ENCODE measurements at places on chromosomes 7 and 10.

- DNase-seq, result no peak
Measured at GRCh38 chr10:118735294-118735693, 19.5 kb downstream of the CACUL1 start.

DNA sequence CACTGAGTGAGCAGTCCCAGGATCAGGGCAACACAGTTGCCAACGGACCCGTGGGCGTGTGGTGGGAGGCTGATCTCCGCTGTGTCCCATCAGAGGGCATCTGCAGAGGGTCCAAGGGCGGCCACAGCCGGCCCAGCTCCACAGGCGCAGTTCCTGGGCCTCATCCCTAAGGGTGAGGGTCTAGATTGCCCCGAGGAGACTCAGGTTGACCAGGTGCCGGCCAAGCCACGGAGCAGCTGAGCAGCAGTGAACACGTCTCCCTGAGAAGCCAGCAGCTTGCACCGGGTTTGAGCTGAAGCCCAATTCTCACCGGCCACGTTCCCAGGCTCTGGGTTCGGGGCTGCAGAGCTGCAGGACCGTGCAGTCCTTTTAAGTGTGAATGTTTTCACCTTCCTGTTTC lies 58.8 kb upstream of the ADGRA1 start:
- DNase-seq, result no peak

DNA sequence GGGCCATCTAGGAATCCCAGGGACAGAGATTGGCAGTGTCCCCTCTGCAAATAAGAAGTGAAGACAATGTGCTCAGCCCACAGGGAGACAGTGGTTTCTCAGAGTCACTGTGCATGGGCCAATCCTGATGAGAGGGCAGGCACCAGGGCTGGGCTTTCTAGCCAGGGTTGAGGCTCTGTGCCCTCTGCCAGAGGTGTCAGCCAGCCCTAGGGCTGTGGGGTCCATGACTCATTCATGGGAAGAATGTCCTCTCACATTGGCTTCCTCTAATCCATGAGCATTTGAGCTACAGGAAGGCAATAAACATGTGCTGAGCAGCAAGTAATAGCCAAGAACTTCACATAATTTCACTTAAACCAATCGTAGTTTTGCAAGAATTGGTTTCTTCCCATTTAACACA lies 482.0 kb upstream of the MGMT start:
- no peak for DNase-seq

- no peak for DNase-seq
Measured at GRCh38 chr10:115173915-115174443, 80.8 kb downstream of the ATRNL1 start.

DNA sequence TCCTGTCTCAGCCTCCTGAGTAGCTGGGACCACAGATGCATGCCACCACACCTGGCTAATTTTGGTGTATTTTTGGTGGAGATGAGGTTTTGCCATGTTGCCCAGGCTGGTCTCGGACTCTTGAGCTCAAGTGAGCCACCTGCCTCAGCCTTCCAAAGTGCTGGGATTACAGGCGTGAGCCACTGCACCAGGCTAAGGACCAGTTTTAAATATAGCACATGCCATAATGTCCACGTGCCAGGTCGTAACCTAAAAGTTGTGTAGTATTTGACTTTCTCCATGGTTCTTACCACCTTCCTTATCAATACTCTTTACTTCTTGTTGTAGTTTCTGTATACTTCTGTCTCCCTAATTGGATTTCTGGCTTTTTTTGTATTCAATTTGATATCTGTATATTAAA lies 13.3 kb downstream of the ANKIB1 start:
- DNase-seq, result no peak

GRCh38 chr10:11886851-11887250 lies 63.7 kb downstream of the PROSER2 start:
- DNase-seq, result no peak

Measured in stimulated activated CD4-positive, alpha-beta T cell treated with anti-CD3 and anti-CD28 coated beads, Interleukin-1b, Interleukin-23, amount 100 ng/mL, for 1 hour (primary cell).